Stimulated activated CD4-positive, alpha-beta T cell treated with anti-CD3 and anti-CD28 coated beads, Interleukin-4, amount 100 ng/mL, for 24 hours (primary cell): ENCODE measurements at places on chromosomes 1 and 21.
A peak's percentile ranks its signal among the peaks of the same experiment; 100 is the strongest.

GRCh38 chr1:117060441-117061317, 553 bp downstream of the TTF2 start:
- DNase-seq: peak; percentile 40

- DNase-seq: no peak
Measured at GRCh38 chr1:39106801-39107327, 80.7 kb downstream of the NDUFS5 start.

- DNase-seq: no peak
Measured at GRCh38 chr1:200442023-200442422, 32.2 kb upstream of the ZNF281 start.

GRCh38 chr1:186901631-186902030, 72.9 kb downstream of the PLA2G4A start:
- no peak for DNase-seq

GRCh38 chr1:245549996-245550719, 395.4 kb downstream of the KIF26B start:
- DNase-seq: no peak

- no peak for DNase-seq
Measured at GRCh38 chr1:41479000-41479807, 5.3 kb downstream of the EDN2 start.

- no peak for DNase-seq
Measured at GRCh38 chr1:89715677-89716076, 82.8 kb downstream of the LRRC8C start.

- no peak for DNase-seq
Measured at GRCh38 chr1:205699416-205699815, 19.1 kb upstream of the SLC45A3 start.

GRCh38 chr1:75614399-75614756, 3.5 kb upstream of the SLC44A5 start:
- no peak for DNase-seq

GRCh38 chr1:160363010-160363409, 3.9 kb upstream of the NHLH1 start:
- no peak for DNase-seq

DNA sequence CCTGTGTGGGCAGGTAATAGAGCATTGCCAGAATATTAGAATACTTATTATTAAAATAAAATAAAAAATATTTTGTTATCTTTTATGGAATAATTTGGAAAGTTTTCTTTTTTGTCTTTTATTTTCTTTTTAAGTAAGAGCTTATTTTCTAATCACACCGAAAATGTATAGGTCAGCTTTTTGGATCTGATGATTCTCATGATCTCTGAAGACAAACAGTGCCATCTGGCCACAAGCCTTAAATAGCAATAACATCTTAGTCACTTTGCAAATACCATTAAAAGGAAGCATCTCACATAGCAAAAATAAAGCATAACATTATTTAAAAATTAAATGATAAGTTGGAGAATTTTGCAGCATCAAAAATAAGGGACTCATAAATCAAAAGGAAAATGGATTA, 213.8 kb downstream of the PLA2G4A start:
- no peak for DNase-seq

DNA sequence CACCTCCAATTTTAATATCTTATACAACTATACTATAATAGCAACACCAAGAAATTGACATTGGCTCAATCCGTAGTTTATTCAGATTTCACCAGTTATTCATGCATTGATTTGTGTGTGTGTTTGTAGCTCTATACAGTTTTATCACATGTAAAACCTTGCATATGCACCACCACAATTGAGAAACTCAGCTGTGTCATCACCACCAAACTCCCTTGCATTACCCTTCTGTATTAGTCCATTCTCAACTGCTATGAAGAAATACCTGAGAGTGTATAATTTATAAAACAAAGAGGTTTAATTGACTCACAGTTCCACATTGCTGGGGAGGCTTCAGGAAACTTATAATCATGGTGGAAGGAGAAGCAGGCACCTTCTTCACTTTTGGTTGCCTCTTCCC, 162.1 kb downstream of the PATJ start:
- DNase-seq: no peak

DNA sequence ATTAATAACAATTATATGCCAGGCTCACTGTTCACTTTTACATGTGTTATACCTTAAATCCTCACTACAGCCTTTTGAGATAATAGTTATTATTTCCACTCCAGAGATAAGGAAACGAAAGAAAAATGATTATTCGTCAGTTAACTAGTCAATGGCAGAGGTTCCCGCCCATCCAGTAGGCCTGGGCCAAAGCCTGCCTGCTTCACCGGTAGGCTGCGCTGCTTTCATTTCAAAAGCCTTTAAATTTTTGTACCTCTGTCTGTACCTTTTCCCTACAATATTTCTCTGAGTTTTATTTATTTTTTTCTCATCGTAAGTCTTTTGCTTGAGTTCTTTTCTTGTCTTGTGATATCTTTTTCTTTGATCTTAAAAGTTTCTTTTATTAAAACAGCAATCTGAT, 3.6 kb downstream of the GPR52 start:
- no peak for DNase-seq

DNA sequence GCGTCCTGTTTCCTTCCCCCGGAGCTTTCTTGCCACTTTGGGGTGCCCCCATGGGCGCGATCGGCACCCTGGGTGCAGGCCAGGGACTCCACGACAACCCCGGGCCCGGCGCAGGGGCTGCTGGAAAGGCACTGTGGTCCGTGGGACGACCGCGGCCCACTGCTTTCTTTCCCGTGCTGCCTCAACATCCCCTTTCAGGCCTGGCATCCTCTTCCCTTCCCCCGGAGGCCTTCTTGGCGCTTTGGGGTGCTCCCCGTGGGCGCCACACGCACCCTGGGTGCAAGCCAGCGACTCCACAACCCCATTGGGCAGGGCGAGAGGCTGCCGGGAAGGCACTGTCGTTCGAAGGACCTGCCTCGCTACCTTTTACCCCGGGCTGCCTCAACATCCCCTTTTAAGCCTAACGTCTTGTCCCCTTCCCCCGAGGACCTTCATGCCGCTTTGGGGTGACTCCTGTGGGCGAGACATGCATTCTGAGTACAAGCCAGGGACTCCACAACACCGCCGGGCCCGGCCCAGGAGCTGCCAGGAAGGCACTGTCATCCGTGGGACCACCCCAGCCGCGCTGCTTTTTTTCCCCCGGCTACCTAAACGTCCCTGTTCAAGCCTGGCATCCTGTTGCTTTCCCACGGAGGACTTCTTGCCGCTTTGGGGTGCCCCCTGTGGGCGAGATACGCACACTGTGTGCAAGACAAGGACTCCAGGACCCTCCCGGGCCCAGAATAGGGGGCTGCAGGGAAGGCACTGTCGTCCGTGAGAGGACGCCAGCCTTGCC, 137.8 kb downstream of the LIPI start:
- DNase-seq: no peak

DNA sequence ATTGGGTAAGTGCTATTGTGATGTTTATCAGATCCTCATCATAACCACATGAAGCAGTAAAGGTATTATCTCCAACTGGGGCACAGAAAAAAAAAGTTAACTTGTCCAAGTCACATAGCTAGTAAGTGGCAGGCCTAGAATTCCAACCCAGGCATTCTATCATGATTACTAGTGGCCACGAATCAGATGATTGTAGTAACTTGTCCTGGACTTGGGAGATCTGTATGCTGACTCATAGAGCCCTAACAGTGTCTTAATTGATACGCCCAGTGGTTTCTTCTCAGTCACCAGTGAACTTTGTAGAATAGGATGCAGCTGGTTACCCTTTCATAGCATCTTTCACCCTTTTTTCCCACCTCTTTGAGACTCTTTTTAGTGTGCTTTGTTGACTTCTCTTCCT, 91.1 kb upstream of the UBE2U start:
- DNase-seq: no peak

DNA sequence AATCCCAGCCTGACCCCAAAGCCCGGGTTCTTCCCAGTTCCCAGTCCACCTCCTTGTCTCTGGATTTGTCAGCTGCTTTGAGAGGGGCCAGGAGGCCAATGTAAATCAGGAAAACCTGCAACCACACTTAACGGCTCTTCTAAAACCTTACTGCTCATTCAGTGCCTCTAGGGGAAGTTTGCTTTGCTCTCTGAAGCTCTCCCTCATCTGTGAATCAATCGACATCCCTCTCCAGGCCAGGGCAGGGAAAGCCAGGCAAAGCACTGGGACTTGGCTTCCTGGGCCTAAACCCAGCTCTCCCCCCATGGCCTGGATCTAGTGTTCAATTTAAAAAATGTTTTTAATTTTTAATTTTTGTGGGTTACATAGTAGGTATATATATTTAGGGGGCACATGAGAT, 9.3 kb downstream of the NKAIN1 start:
- DNase-seq: no peak

- DNase-seq: peak; percentile 38
Measured at GRCh38 chr21:38831526-38832467, 26.1 kb downstream of the ETS2 start.

GRCh38 chr1:66752000-66752592, at the start of gene DYNLT5:
DYNLT5 (plus strand) TSS chr1:66752459; CDS start chr1:66754659, 2,200 bp downstream.
- DNase-seq: no peak

DNA sequence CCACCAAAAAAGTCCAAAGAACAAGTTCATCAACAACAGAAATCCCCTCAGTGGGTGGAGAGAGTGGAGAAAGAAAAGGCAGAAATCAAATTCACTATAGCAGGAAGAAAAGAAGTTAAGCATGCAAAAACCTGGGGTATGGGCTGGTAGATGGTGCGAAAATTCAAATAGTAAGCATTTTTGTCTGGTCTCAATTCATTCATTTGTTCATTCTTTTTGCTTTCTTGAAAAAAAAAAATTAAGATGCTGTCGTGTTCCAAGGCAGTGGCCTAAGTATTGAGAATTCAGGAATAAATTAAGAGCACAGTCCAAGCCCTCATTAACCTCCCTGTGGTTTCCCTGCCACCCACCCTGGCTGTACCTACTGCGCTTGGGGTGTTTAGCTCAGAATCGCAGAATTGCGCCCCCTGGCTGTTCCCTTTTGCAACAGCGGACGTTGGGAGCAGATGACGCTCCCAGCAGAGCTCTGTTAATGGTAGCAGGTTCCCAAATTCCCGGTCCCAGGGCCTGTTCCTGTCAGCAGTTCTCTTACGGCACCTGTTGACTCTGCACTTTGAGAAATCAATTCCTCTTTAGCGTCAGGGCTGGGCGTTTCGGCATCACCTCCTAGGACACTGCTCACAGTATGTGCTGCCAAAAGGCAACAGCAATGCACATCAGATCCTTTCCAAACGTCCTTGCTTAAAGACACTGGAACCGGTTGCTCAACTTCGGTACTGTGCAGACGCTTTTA, 34.0 kb upstream of the SSX2IP start:
- peak; percentile 51 for DNase-seq

- DNase-seq: no peak
Measured at GRCh38 chr1:247111700-247112478, 7.7 kb upstream of the ZNF669 start.

GRCh38 chr1:226108935-226109828, 46.7 kb downstream of the H3-3A start:
- DNase-seq: no peak

GRCh38 chr1:159675046-159675445, 39.3 kb downstream of the CRP start:
- no peak for DNase-seq

- no peak for DNase-seq
Measured at GRCh38 chr21:25385911-25386474, 221.3 kb downstream of the MRPL39 start.

DNA sequence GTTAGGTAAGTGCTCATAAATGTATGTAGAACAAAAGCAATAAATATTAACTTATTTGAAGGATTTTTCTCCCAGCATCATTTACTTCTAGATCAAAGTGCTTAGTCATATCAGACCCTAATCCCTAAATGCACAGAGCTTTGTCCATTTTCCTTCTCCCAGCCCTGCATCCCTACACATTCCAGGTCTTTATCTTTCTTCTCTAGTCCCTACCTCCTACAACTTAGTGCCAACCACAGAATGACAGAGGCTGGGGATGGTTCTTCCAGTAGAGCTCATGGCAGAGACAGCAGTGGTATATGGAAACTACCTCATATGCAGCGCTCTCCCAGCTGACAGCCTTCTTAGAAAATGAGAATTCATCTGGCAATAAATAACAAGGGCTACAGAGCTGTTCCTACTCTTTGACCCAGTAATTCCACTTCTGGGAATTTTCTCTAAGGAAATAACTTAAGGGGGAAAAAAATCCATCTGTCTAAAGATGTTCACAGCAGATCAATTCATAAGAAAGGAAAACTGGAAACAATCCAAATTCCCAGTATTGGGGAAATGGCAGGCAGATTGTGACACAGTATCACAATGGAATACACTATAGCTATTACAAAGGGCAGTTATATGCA, 62.9 kb upstream of the ROR1 start:
- no peak for DNase-seq

DNA sequence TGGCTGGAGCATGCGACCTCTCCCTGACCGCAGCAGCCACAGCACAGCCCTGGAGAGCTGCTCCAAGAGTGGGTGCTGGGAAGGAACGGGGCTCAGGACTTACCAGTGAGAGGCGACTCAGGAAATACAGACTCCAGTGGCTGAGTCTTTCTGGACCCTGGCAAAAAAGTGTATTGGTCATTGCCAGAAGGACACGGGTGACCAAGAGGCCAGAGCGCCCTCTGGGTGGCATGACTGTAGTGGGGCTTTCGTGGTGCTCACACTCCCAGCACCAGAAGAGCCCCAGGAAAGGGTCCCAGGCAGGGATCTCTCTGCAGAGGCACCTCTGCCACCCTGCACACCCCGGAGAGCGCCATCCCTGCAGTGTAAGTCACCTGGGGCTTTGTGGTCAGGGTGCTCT, 8.9 kb upstream of the PRDM16 start:
- no peak for DNase-seq

DNA sequence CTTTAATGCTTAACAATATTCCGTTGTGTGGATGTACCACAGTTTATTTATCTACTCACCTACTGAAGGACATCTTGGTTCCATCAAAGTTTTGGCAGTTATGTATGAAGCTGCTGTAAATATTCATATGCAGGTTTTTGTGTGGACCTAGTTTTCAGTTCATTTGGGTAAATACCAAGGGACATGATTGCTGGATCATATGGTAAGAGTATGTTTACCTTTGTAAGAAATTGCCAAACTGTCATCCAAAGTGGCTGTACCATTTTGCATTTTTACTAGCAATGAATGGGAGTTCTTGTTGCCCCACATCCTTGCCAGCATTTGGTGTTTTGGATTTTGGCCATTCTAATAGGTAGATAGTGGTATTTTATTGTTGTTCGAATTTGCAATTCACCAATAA, 10.0 kb downstream of the ZSCAN20 start:
- no peak for DNase-seq

GRCh38 chr1:231976231-231976630, 349.6 kb downstream of the DISC1 start:
- no peak for DNase-seq

- DNase-seq: no peak
Measured at GRCh38 chr1:215594640-215595039, 27.5 kb downstream of the KCTD3 start.

DNA sequence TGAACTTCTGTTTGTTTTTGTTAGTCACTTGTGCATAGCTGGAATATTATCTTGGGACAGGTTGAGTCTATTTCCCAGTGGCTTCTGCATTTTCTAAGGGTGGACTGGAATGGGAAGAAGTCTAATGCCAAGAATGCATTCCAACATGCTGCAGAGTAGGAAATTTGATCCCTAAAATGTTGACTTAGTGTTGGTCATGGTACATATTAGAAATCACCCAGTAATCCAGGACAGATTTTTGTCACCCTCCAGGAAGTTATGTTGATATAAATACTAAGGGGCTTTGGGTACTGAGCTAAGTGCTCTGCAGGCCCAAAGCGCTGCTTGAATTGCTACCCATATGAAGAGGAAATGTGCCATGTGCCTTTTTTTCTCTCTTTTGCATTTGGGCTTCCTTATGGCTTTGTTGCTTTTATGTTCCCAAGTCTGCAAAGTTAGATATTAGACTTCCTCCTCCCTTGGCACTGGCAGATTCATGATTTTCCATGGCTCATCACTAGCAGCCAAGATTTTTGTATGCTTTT, 10.0 kb downstream of the ARID1A start:
- no peak for DNase-seq
